ENCODE measurements at places on chromosomes 6 and 20.

DNA sequence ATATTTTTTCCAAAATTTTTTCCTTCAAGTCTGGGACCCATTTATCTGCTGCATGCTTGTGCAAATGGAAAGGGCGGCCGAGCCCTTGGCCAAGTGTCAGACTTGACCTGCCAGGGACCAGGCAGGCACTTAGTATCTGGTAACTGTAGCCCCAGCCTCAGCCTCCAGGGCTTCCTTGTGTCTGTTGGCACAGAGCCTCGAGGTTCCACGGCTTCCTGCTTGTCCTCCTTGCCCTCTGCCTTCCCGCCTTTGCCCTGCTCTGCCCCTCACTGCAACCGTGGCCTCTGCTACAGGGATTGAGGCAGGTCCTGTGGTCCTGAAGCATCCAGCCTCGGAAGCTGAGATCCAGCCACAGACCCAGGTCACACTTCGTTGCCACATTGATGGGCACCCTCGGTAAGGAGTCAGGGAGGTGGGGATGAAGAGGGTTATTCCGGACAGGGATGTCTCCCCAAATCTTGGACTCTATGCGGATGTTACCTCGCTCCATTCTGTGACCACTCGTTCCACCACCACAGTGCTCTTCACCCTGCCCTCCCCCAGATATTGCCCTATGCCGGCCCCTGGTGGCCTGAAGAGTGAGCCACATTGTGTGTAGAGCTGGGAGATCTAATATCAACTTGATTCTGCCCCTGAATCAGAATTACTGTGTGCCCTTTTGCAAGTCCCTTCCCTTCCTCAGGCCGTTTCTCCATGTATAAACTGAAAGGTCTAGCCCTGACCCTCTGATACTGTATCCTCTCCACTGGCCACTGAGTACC lies 41.5 kb upstream of the SRF start:
- DNase-seq = no peak

DNA sequence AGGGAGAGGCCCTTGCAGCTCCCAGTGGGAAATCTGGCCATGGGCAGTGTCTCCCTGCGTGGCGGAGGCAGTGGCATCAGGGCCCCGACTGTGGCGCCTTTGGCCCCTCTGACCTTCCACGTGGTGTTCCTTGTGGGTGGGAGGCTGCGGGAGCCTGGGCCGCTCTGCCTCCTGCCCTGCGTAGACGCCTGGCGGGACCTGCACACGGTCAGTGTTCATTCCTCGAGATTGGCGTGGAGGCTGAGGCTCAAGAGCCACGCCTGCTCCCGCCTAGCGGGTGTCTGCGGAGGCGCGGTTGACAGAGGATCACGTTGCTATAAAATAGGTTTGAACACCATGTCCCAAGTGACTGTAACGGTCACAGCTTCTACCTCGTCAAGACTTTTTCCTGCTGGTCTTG lies 14.0 kb downstream of the COL9A3 start:
- no peak for DNase-seq

DNA sequence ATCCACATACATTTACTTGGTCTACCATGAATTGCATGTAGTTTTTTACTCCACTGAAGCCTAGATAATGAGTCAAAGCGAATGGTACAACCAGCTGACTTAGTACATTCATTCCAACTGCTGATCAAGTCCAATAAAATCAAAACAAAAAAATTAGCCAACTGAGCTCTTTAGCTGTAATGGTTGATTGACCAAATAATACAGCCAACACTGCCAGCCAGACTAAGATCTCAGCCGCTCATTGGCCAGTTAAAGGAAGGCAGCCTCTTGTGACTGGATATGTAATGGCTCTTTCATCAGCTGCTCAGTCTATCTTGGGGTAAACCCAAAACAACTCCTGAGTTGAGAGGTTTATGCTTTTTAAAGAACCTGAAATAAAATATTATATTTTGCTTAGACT lies 204.3 kb upstream of the RSPO3 start:
- no peak for DNase-seq

DNA sequence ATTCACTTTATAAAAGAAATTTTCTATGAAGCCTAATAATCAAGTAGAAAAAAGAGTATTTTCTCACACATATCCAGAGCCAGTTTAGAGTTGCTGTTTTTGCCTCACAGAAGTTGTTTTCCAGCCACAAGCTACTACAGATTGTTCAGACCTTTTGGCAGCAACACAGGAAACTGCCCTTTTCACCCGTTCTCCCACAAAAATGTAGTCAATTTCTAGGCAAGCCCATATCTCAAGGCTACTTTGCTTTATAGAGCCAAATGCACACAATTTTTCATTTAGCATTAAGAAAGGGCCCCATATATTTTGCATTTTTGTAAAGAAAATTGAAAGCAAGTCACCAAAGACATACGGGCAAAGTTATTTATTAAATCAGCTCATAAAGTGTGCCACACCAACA lies 49.5 kb downstream of the EPB41L2 start:
- no peak for DNase-seq

- DNase-seq = no peak
Observed at GRCh38 chr20:3580412-3580811, 82.8 kb downstream of the GFRA4 start.

DNA sequence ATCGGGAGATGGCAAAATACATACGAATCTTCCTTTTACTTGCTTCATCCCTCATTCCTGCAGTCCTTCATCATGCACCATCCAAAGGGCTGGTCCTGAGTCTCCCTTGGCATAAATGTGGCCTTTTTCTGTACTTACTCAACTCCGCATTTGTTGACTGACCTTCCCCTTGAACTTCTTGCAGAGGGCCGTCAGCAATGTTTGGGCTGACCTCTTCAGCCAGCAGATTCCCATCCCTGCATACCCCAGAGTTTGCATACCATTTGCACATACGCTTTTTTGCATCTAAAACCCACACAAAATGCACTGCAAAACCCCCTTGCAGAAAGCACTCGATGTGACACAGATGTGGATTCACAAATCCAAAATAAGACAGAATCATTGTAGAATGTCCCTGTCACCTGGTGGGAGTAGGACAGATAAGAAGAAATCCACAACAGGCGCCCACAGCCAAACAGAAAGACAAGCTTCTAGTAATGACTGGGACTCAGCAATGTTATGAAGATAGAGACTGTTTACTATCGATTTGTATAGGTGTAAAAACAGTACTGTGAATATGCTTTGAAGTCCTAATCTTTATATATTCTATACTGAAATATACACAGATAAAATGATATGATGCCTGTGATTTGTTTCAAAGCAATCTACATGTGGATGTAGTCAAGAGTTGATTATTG lies 45.8 kb downstream of the TBC1D7 start:
- no peak for DNase-seq

DNA sequence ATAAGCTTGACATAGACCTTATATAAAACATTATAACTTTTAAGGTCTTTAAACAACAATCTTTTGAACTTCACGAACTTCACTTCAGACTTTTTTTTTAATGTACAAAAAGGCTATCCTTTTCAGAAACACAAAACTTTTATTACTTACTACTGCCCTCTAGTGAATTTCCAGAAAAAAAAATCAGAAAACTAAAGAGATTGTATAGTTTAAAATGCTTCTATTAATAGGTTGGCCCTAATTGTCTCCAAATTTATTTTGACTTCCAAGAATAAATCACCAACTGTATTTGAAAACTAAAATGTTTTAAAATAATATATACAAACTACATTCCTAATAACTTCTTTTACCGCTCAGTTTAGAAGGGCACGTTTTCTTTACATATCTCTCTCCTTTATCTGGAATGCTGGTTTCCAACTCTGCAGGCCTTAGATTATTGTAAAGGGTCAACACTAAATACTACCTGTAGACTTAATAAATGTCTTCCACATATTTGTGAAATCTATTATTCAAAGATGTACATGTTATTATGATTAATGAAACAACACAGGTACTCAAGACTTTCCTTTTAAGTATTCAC lies 66.8 kb downstream of the LMBRD1 start:
- DNase-seq = no peak

DNA sequence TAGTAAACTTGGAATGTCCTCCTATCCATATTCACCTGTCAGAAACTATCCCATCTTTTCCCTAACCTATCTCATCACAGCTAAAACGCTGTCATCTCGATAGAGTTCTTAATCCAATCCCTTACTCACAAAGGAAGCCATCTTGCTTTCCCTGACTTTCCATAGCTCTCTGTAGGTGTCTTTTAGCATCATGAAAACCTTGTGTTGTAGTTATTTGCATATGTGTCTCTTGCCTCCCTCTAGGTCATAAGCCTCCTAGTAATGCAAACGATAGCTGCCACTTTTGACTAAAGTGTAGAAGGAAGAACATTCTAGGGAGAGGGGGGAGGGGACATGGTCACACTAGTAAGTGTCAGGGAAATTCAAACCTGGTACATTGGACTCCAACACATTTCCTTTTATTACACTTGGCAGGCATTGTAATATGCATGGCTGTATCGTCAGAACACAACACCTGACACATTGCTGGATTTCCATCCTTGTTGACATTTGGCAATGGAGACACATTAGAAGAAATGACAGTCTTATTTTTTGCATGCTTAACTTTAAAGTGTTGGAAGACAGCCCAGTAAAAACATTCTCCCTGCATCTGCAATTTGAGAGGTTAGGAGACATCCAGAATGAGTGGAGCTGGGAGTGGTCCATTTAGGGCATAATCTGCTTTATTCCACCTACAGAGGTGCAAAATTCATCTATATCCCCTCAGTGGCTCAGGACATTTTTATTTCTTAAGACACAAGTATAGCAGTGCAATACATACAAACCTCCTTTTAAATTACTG lies 283.4 kb downstream of the HAO1 start:
- no peak for DNase-seq

GRCh38 chr6:108710030-108710429 lies 138.2 kb upstream of the ARMC2 start:
- no peak for DNase-seq

DNA sequence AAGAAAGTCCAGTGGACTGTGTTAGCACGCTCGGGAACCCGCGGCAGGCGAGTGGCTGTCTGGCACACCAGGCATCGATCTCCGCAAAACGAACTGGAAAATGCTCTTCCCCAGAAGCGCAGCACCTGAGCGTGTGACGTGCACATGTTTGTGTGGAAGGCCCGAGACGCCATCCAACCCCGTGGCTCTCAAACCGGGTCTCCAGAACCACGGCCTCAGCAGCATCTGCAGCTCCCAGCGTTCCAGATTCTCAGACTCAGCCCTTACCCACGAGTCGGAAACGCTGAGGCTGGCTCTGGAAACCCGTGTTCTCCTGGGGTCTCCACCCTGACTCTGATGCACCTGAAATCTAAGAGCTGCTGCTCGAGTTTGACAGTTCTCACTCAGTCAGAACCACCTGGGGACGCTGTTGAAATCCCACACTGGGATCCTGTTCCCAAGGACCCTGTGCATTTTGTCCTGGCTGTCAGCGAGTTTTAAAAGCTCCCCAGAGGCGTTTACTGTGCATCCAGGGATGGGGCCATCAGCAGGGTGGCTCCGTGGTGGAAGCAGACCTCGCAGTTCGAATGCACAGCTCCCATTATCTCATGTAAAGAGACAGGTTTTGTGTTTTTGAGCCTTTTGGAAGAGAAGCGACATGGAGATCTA lies 69.0 kb downstream of the DLL1 start:
- DNase-seq = no peak

DNA sequence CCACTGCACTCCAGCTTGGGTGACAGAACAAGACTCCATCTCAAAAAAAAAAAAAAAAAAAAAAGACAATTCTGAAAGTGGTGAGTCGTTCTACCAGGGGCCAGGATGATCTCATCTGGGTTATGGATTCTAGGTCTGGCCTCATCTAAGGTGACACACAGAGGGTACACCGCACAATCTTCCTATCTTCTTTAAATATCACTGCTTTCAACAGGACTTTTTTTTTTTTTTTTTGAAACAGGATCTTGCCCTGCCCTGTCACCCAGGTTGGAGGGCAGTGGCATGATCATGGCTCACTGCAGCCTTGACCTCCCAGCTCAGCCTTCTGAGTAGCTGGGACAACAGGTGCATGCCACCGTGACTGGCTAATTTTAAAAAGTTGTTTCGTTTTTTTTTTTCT lies 67.7 kb downstream of the SLC16A10 start:
- no peak for DNase-seq

- DNase-seq = no peak
Observed at GRCh38 chr6:85864453-85865401, 222.0 kb upstream of the SYNCRIP start.

DNA sequence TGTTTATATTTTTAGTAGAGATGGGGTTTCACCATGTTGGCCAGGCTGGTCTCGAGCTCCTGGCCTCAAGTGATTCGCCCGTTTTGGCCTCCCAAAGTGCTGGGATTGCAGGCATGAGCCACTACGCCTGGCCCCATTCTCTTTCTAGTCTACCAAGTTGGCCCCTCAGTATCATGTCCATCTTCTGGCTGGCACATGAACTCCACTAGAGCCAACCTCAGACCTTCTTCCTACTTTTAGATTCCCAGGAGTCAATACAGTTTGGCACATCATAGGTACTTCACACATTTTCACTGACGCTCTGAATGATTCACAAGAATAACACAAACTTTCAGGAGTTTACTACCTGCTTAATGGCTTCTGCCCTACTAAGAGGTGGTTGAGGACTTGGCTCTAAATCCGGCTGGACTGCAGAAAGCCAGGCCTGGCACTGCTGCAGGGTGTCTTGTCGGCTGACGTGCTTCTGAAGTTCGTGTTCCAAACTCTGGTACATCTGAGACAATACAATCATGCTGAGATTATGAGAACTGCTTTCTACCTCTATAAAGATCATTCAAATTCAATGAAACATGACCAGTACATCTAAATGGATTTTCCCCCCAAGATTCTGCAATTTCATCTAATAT lies 293.3 kb downstream of the SYNE1 start:
- no peak for DNase-seq

GRCh38 chr6:130503146-130503545 lies 137.3 kb downstream of the TMEM200A start:
- DNase-seq = no peak

GRCh38 chr6:51029561-51029960 lies 210.9 kb downstream of the TFAP2B start:
- DNase-seq = no peak

GRCh38 chr6:100261486-100261885 lies 203.2 kb downstream of the SIM1 start:
- DNase-seq = no peak

Data from activated naive CD4-positive, alpha-beta T cell (primary cell).